ENCODE measurements at places on chromosomes 7 and 10.

DNA sequence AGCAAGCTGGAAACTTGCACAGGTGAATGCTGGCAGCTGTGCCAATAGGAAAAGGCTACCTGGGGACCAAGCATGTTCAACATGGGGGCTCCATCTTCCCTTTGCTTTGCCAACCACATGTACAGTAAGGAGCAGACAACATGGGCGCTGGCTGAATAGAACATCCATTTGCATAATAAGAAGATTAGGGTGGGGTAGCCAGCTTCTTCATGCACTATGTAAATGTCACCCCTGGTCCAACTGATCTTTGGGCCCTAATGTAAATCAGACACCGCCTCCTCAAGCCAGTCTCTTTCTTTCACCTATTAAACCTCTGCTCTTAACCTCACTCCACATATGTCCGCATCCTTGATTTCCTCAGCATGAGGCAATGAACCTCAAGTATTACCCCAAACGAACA is 26.0 kb downstream of the MRPS24 start:
- no peak for DNase-seq

DNA sequence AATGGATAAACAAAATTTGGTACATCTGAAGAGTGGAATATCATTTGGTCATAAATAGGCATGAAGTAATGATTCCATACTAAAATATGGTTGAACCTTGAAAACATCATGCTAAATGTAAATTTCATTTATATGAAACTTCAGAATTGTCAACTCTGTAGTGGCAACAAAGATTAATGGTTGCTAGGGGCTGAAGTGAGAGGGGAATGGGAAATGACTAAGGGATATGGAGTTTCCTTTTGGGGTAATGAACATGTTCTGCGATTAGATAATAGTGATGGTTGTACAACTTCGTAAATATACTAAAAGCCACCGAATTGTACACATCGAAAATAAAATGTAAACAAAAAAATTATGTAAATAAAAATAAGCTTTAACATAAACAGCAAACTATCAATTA is 384.1 kb upstream of the STEAP1 start:
- no peak for DNase-seq

DNA sequence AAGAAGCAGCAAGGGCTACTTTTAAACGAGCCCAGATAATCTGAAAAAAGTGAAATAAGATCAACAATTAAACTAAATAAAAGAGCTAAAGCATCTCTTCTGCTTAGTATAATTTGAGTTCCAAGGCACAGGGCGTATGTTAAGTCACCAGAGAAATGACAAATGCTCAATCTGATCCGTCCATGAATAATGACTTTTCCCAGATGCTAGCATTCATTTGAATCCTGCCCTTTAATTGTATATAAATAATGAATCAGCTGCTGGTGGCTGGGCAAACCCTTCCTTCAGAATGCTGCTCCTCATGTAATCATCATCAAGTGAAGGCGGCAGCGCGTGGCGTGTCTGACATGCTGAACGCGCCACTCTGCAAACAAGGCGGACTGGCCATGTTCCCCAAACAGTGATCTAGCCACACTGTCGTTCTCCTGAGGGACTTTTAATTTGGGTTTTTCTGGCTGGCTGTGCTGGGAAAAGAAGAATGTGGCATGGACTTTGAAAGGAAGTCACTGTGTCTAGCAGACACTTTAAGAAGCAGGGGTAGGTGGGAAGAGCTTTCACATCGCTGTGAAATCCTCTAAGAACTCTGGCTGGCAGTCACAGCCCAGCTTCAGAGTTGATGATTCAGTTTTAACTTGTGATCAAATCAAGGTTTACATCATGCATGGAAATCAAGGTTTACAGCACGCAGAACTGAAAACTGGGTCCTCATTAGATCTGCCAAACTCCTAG is 70.7 kb downstream of the BEND7 start:
- DNase-seq, result no peak

GRCh38 chr10:75695994-75696393 is 264.6 kb downstream of the LRMDA start:
- no peak for DNase-seq

- no peak for DNase-seq
These were observed 111.7 kb upstream of the MBL2 start for GRCh38 chr10:52883996-52884871.

- DNase-seq, result no peak
These were observed 582 bp downstream of the TPST1 start for GRCh38 chr7:66205741-66206090.

DNA sequence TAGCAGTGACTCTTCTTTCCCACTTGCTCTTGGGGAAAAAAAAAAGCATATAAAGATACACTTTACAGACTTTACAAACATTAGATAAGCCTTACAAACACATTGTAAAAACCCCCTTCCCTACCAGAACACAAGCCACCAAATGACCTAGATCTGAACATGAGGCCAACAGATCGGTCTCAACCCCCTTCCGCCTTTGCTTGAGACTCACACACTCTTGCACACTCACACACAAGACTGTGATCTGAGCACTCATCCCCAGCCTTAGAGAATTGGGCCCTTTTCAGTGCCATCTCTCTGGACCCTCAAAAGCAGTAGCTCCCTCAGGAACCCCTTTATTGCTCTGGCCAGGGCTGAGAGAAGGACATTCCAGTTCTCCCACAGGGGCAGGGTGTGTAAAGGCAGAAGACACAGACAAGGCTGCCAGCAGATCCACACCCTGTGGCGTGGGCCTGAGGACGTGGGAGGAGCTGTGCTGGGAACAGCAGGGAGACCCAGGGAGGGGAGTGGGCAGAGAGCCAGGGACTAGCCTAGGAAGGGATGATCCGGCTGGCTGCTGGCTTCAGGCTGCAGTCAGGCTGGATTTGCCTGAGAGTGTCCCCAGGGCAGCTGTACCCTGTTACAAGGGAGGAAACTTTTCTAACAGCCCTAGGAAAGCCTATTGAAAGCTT is 206.7 kb downstream of the KIAA1217 start:
- no peak for DNase-seq

DNA sequence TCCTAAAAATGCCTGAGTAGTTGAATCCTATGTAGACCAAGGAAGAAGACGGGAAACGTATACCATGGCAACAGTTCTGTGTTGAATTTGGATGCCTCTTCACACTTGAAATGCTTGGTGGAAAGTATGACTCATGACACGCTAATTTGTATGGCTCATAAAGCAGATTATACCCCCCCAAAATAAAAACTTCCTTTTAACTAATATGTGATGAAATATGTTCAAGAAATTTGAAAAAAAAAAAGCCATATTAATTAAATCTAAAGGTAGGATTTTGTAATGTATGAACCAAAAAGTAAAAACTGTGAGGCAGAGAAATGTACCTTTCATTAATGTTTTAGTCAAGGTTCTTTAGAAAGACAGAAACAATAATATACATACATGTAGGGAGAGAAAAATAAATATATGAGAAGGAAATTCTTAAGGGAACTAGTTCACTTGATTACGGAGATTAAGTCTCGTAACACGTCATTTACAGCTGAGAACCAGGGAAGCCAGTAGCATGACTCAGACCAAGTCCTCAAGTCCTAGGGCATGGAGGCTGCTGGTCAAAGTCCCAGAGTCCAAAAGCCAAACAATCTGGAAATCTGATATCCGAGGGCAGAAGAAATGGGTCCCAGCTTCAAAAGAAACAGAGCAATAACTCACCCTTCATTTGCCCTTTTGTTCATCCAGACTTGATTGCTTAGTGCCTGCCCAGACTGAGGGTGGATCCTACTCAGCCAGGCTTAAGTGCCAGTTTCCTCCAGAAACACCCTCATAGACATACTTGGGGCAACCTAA is 485.1 kb downstream of the SEMA3D start:
- no peak for DNase-seq

DNA sequence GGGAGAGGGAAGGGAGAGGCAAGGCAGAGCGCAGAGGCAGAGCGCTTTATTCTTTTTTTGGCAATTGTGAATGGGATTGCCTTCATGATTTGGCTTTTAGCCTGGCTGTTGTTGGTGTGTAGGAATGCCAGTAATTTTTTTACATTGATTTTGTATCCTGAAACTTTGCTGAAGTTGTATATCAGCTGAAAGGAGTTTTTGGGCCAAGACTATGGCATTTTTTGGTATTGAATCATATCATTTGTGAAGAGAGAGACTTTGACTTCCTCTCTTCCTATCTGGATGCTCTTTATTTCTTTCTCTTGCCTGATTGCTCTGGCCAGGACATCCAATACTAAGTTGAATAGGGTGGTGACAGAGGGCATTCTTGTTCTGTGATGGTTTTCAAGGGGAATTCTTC is 291.3 kb downstream of the REEP3 start:
- no peak for DNase-seq

GRCh38 chr10:124498056-124498455 is 36.4 kb downstream of the LHPP start:
- no peak for DNase-seq

DNA sequence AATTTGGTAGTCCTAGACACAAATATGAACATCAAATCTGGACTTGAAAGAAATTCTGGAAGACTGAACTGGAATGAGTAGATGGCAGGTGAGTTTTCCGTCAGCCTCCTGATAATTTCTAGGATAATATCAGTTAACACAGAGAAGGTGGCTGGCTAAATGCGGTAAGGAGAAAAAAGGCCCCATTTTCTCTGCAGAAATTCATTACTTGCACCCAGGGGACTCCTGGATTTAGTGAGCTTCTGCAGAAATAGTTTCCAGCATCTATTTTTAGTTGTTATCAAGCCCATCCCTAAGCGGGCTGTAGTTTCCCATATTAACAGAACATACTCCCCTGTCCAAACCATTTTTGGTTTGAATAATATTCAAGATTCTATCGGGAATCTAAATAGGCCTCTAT is 181.9 kb upstream of the TCERG1L start:
- DNase-seq, result no peak

GRCh38 chr10:29001801-29002200 is 287.1 kb upstream of the LYZL1 start:
- no peak for DNase-seq

DNA sequence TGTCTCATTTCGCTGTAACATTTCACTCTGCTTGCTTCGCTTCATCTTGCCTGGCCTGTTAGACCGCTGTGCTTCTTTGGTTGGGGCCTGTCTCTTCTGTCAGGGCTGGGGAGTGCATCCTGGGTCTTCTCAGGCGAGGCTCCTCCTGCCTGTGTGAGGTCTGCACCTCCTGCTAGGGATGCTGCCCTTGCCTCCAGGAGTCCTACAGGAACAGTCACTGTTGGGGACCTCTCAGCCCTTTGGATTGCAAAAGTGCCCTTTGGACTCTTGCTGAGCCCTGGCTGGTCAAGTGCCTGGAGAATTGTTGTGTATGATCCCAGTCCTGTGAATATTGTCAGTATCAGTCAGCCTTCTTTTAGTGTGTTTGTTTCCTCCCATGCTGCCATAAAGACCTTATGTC is 84.1 kb downstream of the MDFIC start:
- no peak for DNase-seq

- no peak for DNase-seq
These were observed 51.7 kb upstream of the NEBL start for GRCh38 chr10:20948686-20949327.

GRCh38 chr10:7810443-7810842 is 7.9 kb upstream of the TAF3 start:
- no peak for DNase-seq

DNA sequence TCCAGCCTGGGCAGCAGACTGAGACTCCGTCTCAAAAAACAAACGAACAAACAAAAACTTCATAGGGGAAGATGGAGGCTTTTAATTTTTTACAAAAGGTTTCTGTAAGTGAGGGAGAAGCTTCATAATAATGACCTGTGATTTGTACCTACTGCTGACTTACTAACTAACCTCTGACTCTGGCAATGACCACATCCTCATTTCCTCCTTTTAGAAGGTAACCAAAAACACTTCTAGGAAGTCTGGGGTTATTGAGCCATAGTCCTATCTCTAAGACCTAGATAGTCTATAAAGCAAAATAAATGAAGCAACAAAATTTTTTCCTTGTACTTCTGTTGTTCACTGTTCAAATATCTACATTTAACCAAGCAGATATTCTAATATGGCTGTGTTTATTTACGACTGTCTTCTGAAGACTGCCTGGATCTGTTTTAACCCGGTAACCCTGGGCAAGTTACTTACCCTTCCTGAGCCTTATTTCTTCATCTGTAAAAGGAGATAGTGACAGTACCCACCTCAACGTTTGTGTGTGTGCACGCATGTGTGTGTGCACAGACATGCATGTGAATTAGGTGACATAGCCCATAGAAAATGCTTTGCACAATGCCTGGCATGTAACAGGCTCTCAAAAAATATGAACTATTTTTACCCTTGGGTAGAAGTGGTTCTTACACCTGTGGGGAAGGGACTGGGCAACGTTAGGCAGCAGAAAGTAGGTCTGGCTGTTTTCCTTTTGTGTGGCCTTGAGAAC is 30.8 kb upstream of the SMNDC1 start:
- no peak for DNase-seq

All from NCI-H1694 (cell line).